ENCODE measurements at places on chromosomes 11 and 22.

- no peak for DNase-seq
Observed at GRCh38 chr22:28988457-28988856, 73.2 kb downstream of the C22orf31 start.

- DNase-seq, result no peak
Observed at GRCh38 chr22:47090591-47091245, 328.3 kb downstream of the TBC1D22A start.

- DNase-seq, result no peak
Observed at GRCh38 chr22:38923463-38924346, 33.7 kb upstream of the APOBEC3A start.

GRCh38 chr22:31625257-31625640 is 36.8 kb downstream of the PISD start:
- DNase-seq, result no peak

DNA sequence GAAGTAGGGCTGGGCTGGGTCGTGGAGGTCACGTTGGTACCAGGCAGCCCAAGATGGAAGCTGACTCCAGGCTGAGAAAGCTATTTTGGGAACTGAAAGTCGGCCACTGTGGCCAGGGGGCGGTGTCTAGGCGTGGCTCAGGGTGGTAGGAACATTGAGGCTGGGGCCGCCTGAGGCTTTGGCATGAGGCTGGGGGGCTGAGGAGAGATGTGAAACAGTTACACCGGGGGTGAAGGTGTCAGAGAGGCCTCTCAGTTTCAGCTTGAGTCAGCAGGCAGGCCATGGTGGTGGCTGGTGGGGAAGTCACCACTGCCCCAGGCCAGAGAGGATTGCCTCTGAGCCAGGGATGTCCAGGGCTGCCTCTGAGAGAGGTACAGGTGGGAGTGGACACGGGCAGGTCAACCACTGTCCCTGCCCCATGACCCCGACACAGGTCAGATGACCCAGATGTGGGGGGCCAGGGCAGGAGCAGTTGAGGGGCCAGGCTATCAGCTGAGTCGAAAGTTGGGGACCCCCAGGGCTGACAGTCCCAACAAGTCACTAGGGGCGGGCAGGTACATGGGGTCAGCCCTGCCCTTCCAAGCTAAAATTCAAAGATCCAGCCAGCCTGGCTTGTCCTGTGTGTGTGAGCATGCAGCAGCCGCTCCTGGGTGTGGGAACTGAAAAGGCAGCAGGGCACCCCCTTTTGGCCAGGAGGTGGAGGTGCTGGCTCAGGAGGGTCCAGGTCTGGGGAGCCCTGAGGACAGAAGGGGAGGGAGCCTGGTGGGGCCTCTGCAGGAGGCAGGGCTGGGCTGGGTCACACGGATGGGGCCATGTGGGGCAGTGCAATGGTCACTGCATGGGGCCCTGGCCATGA is 7.2 kb downstream of the KCNK7 start:
- DNase-seq, result peak; percentile 52

DNA sequence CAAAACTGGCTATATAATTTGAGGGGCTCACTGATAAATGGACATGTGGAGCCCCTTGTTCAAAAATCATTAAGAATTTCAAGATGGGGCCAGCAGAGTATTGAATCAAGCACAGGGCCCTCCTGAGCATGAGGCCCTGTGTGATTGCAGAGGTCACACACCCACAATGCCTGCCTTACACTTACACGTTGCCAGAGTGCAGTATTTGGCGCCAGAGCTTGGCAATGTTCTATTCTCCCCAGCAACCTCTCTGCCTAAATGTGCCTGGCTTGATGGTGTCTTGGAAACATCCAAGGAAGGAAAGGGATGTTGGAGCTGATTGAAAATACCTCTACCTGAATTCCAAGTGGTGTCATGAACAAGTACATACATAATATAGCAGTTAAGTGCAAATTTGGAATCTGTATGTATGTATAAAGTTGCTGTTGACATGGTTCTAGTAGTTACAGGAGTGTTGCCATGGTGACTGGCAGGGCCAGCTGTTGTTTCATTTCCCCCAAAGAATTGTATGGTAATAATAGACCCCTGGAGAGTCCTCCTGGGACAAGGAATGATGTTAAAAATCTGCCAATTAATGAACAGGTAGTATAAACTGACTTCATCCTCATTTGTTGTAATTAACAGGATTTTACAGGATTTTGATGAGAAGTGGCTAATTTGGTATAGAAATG is 205.7 kb upstream of the NAV2 start:
- no peak for DNase-seq

- no peak for DNase-seq
Observed at GRCh38 chr11:34439610-34440198, 970 bp downstream of the CAT start.

GRCh38 chr11:59814021-59814420 is 3.4 kb upstream of the MRPL16 start:
- no peak for DNase-seq

- DNase-seq, result no peak
Observed at GRCh38 chr11:83219095-83219494, 25.6 kb downstream of the ANKRD42 start.

DNA sequence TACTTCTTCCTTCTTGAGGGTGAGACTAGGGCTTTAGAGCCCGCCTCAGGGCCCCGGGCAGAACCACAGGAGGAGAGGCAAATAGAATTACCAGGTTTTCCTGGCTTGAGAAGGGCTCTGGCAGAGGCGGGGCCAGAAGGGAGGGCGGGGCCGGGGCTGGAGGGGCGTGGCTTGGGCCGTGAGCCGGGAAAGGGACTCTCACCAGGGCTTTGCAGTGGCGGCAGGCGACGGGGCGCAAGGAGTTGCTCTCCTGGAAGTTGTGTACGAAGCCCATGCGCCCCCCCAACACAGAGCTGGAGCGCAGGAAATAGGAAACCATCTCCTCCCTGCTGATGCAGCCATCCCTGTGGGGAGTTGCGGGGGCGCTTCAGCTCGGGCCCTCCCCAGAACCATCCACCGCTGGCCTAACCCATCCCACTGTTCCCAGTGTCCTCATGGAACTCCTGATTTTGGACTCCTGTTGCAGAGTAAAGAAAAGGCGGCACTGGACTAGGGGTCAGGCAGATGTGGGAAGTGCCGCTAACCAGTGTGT is 6.9 kb upstream of the NRXN2 start:
- no peak for DNase-seq

GRCh38 chr11:3109921-3110706 is 52.9 kb upstream of the CARS1 start:
- peak; percentile 6 for DNase-seq

GRCh38 chr11:78938036-78938435 is 363.4 kb upstream of the NARS2 start:
- DNase-seq, result no peak
